ENCODE measurements at places on chromosomes 16 and 17. TPM values are rescaled to one million over a fixed set of nuclear protein-coding genes. Genes with fewer than 3 reads are reported as not detected.

The C17orf100 gene
- 2.3 TPM for total RNA-seq

The CEP295NL gene
- 3.6 TPM for total RNA-seq

The CBLN1 gene
- not detected for total RNA-seq

The MYH2 gene
- total RNA-seq, result not detected

The HSD11B2 gene
- total RNA-seq, result 5.0 TPM

The TBC1D3B gene
- total RNA-seq, result 13.8 TPM

The CORO6 gene
- total RNA-seq, result 35.0 TPM

The KRTAP4-3 gene
- total RNA-seq, result not detected

The B4GALNT2 gene
- total RNA-seq, result not detected

The OTOA gene
- not detected for total RNA-seq

The USP43 gene
- total RNA-seq, result 19.2 TPM

The RNF157 gene
- 5.7 TPM for total RNA-seq

The KARS1 gene
- 132 TPM for total RNA-seq

The TEX19 gene
- total RNA-seq, result 0.24 TPM

The CACNG1 gene
- total RNA-seq, result not detected

The MEIOB gene
- total RNA-seq, result not detected

The PARD6A gene
- 4.4 TPM for total RNA-seq

The GGA2 gene
- total RNA-seq, result 68.5 TPM

The KCNJ2 gene
- total RNA-seq, result not detected

The HOXB6 gene
- total RNA-seq, result 27.9 TPM

The PRRT2 gene
- 6.3 TPM for total RNA-seq

The CTRB1 gene
- total RNA-seq, result not detected

The MARVELD3 gene
- 28.5 TPM for total RNA-seq

The GPS2 gene
- 61.3 TPM for total RNA-seq

The TEKT3 gene
- total RNA-seq, result not detected

The KRTAP16-1 gene
- total RNA-seq, result not detected

The NAE1 gene
- 66.8 TPM for total RNA-seq

The TEKT5 gene
- 1.5 TPM for total RNA-seq

The SLC5A11 gene
- 3.7 TPM for total RNA-seq

The EXOC3L1 gene
- not detected for total RNA-seq

The CIITA gene
- total RNA-seq, result 1.2 TPM

The NPIPB6 gene
- 7.0 TPM for total RNA-seq

The CPHXL2 gene
- not detected for total RNA-seq

The C17orf75 gene
- total RNA-seq, result 27.2 TPM

The BAHCC1 gene
- 33.7 TPM for total RNA-seq

The CTRL gene
- 1.7 TPM for total RNA-seq

The PSMC3IP gene
- 13.4 TPM for total RNA-seq

The SLC5A10 gene
- total RNA-seq, result 0.17 TPM

The FOXF1 gene
- total RNA-seq, result not detected

The FSCN2 gene
- total RNA-seq, result 4.3 TPM

The SPNS1 gene
- 72.0 TPM for total RNA-seq

The PRAC1 gene
- total RNA-seq, result not detected

The ASGR1 gene
- total RNA-seq, result 3.5 TPM

The TMC8 gene
- 2.6 TPM for total RNA-seq

The CACNG4 gene
- total RNA-seq, result 45.1 TPM

The ADAMTS18 gene
- not detected for total RNA-seq

The KRTAP2-2 gene
- not detected for total RNA-seq

The SLC22A31 gene
- 5.4 TPM for total RNA-seq

The PHKG2 gene
- total RNA-seq, result 66.1 TPM

All from PC-9 (cell line).